ENCODE measurements at places on chromosomes 4 and X. TPM values are rescaled to one million over a fixed set of nuclear protein-coding genes. Genes with fewer than 3 reads are reported as not detected.

The LRAT gene
- total RNA-seq = 0.11 TPM

The TTC29 gene
- total RNA-seq = not detected

The NALF2 gene
- not detected for total RNA-seq

The SPRY1 gene
- 189 TPM for total RNA-seq

The OCIAD1 gene
- 91.8 TPM for total RNA-seq

The FABP2 gene
- not detected for total RNA-seq

The VAMP7 gene
- 21.9 TPM for total RNA-seq

The ZNF81 gene
- total RNA-seq = 4.6 TPM

The RAB40A gene
- total RNA-seq = 2.3 TPM

The MAGEA9B gene
- total RNA-seq = not detected

The SHISA3 gene
- total RNA-seq = not detected

The NIPAL1 gene
- total RNA-seq = 55.6 TPM

The GPRASP1 gene
- 11.2 TPM for total RNA-seq

The VEGFC gene
- 5.8 TPM for total RNA-seq

The SSX3 gene
- total RNA-seq = not detected

The CSAG3 gene
- total RNA-seq = not detected

The CDKL5 gene
- 11.8 TPM for total RNA-seq

The PAK3 gene
- total RNA-seq = 2.7 TPM

The SUPT20HL1 gene
- total RNA-seq = not detected

The SLITRK2 gene
- 0.87 TPM for total RNA-seq

The FGF13 gene
- total RNA-seq = 1.4 TPM

The ATOH1 gene
- total RNA-seq = not detected

The PPEF2 gene
- total RNA-seq = not detected

The MAGEE1 gene
- 3.9 TPM for total RNA-seq

The CT45A1 gene
- not detected for total RNA-seq

The PHEX gene
- total RNA-seq = 0.21 TPM

The RNF128 gene
- 13.5 TPM for total RNA-seq

The CHIC2 gene
- total RNA-seq = 40.9 TPM

The HHIP gene
- total RNA-seq = 0.34 TPM

The TRMT2B gene
- 13.6 TPM for total RNA-seq

The UGT2B11 gene
- total RNA-seq = 1.9 TPM

The NEUROG2 gene
- total RNA-seq = not detected

The DCX gene
- total RNA-seq = 0.42 TPM

The SLC25A6 gene
- 330 TPM for total RNA-seq

The GPRIN3 gene
- total RNA-seq = 1.4 TPM

The VEGFD gene
- total RNA-seq = 1.7 TPM

The SLAIN2 gene
- total RNA-seq = 150 TPM

The TMEM47 gene
- total RNA-seq = 12.7 TPM

The POF1B gene
- 330 TPM for total RNA-seq

The HPGD gene
- 107 TPM for total RNA-seq

The TCEAL5 gene
- not detected for total RNA-seq

The GATA1 gene
- total RNA-seq = not detected

The PRR32 gene
- not detected for total RNA-seq

The CXCL3 gene
- not detected for total RNA-seq

The KIT gene
- 72.7 TPM for total RNA-seq

The ARAP2 gene
- 108 TPM for total RNA-seq

The ASB9 gene
- 1.4 TPM for total RNA-seq

The TACR3 gene
- not detected for total RNA-seq

The SPP1 gene
- 11.3 TPM for total RNA-seq

The ASB5 gene
- not detected for total RNA-seq

The STEEP1 gene
- total RNA-seq = 45.6 TPM

The CSN1S1 gene
- total RNA-seq = not detected

The FAM53A gene
- 5.2 TPM for total RNA-seq

The WDR13 gene
- total RNA-seq = 71.1 TPM
